Kasumi-1 (cell line): ENCODE measurements at places on chromosomes 6 and 20.

DNA sequence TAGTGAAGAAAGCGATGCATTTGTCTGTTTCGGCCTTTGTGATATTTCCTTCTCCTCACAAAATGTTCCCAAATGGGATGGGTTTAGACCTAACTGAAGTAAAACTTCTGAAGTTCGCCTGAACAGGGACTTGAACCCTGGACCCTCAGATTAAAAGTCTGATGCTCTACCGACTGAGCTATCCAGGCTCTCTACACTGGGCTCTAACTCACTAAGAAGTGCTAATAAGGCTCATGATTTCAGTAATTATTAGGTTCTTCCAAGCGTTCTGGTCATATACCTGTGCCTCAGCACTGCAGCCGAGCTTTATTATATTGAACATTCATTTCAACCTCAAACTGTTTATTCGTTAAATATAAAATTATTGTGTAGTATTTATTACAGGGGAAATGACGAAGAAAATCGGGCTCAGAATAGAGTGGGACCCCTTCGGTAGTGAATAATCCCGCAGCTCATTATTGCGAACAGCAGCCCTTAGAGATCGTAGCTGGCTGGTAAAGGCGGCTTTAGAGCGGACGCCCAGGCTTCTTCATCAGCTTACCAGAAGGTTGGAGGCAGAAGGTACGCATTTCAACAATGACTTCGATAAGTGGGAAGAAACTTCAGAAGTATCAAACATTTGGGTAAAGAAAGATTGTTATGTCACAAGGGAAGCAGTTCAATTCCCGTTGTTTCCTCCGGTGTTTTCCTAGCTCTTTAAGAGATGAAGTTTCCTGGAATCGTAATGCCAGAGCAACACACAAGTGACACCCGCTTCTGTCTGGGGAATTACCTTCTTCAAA, 119.0 kb upstream of the ZNF184 start:
- DNase-seq: peak; percentile 16

GRCh38 chr20:46640536-46641311, 10.5 kb downstream of the SLC13A3 start:
- DNase-seq: no peak

DNA sequence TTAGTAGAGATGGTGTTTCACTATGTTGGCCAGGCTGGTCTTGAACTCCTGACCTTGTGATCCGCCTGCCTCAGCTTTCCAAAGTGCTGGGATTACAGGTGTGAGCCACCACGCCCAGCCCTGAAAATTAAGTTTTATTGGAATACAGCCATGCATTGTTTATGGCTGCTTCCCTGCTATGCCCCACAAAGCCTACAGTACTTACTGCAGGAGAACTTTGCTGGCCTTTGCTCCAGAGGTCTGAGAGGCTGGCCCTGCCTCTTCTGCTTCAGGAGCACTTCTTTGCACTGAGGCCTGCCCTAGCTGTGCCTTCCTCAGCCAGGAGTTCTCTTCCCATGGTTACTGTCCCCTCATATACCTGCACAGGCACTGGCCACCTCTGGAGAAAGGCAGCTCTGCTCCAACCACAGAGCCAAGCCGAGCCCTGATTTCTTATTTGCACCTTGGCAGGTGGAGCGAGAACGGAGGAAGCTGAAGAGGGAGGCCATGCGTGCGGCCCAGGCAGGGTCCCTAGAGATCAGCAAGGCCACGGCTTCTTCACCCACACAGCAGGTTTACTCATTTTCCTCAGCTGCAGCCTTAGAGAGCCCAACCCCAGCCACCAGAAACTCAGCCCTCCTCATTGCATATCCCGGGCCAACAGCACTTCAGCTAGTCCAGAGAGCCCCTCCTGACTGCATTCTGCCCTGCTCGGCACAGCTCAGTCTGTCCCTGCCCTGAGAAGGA, 20.8 kb downstream of the C20orf173 start:
- DNase-seq: no peak

DNA sequence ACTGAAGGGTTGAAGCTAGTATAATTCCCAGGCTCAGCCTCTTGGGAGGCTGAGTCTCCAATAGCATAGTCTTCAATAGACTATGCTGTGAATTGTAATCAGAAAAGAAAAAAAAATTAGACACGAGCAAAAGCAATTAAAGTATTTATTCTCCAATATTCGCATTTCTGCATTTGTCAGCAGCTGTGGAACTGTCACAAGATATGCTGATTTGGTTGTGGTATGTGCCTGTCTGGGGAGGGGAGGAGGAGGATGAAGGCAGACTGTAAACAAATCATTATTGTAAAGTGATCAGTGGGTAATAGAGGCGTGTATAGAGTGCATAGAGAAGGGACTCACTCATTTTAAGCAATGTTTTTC, 10.1 kb upstream of the BICRAL start:
- no peak for DNase-seq

DNA sequence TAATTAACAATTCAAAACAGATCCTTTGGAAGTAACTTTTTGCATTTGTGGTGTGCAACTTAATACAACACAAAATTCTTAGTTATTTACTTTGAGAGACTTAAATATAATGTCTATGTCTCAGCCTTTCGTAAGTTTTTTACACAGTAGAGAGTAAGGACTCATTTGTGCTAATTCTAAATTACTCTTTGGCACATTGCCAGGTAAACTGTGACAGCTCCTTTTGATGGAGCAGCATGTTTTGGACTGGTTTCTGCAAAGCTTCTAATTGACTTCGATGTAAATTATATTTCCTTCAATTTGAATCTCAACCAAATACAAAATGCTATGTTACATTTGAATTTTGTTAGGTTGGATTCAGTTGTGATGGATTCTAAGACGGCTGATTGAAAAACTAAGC, 450.7 kb upstream of the OPRM1 start:
- no peak for DNase-seq

- peak; percentile 70 for DNase-seq
Observed at GRCh38 chr6:139027620-139028182, 844 bp upstream of the ABRACL start.

- no peak for DNase-seq
Observed at GRCh38 chr20:58891718-58892140, 39.2 kb downstream of the GNAS start.

DNA sequence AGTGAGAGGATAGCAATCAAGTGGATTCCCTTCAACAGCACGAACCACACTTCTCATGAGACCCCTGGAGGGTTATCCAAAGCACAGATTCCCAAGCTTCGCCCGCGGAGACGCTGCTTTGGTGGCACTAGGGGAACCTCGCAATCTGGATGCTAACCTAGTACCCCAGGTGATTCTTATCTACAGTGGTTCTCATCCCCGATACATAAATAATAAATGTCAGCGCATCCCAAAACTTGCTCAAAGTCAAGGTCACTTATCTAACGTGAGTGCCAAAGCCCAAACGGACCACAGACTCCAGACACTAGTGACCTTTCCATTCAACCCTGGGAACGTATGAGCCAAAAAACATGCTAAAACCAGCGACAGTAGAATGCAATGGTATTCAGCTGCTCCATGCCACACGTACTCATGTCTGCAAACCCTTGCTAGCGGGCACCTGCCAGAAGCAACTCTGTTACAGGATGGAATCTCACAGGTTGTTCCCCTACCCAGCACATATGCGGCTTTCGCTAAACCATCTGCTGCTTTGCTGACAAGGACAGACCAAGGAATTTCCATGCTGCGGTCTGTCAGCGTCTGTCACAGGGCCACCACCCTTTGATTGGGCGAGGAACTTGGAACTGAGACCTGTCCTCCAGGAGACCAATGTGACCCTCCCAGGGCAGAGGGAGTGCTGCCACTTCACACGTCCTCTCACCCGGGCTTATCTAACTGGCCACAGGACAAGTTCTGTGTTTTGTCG, 16.8 kb downstream of the MYLK4 start:
- DNase-seq: no peak

DNA sequence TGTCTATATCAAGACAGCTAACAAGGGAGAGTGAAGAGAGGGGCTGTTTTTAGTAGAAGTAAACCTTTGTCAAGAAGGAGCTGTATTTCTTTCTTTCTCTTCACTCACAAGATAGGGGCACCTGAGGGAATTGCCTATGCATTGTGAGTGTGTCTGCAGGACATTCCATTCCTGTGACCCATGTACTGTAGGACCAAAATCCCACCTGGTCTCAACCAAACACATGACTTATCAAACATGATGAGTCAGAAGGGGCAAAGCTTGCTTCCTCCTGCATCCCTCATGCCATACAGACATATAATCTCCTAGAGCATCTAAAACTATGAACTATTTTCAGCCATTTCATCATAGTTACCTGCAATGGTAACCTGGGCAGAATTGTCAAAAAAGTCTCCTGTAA, 21.8 kb downstream of the PKHD1 start:
- no peak for DNase-seq

- no peak for DNase-seq
Observed at GRCh38 chr6:102485480-102485879, 1092.0 kb downstream of the GRIK2 start.
